ENCODE measurements at places on chromosomes 12 and 14. TPM values are rescaled to one million over a fixed set of nuclear protein-coding genes. Genes with fewer than 3 reads are reported as not detected.

DMAC2L gene
- 12.4 TPM for polyA plus RNA-seq

DNA sequence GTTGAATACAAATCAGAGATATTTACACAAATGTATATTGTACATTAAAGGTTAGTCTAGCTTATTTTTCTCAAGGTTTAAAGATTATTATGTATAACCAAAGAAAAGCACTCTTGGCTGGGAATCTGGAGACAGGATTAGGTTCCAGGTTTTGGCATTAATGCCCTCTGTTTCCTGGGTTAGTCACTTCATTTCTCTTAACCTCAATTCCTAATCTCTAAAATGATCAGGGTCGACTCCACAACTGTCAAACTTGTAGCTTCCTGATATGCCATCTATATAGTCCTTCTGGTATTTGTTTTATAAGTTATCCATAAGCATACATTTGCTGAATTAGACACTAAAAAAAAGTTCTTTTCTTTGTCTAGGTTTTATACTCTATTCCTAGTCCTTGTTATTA lies 2.6 kb downstream of the ITPR2 start:
- peak overlapping the region; percentile 51 for H3K4me3 ChIP-seq
- no peaks in the 10 kb centered on the region for H3K36me3 ChIP-seq
- no peak overlapping the region for H3K27ac ChIP-seq
- H3K4me1 ChIP-seq: peaks cover 22% of the 10 kb centered on the region
- no peak for DNase-seq

DNA sequence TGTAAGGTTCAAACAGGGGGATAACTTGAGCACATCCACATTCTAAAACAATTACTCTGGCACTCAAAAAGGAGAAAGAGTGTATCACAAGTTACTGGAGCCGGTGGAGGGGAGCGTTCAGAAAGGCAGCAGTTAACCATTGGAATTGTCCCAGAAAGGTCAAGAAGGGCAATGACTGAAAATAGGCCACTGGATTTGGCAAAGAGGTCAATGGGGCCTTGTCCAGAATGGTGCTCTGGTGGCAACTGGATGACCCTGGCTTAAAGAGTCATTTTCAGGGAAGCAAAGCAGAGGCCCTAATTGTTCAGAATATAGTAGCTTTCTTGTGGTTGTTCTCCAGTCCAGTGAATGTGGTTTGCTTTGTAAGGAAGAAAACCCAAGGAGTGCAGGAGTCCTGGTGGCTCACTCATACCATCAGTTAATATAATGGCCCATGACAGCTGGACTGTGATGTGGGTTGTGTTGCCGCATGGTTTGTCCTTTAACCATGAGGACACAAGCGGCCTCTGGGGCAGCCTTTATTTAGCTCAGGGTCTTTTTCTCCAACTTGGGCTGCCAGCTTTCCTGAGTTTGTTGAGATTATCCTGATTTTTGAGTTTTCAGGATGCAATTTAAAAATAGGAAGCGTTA lies 142.8 kb upstream of the PELI2 start:
- no peaks in the 10 kb centered on the region for H3K36me3 ChIP-seq
- H3K27me3 ChIP-seq: no peaks in the 10 kb centered on the region
- no peak for DNase-seq
- H3K4me3 ChIP-seq: no peak overlapping the region

DNA sequence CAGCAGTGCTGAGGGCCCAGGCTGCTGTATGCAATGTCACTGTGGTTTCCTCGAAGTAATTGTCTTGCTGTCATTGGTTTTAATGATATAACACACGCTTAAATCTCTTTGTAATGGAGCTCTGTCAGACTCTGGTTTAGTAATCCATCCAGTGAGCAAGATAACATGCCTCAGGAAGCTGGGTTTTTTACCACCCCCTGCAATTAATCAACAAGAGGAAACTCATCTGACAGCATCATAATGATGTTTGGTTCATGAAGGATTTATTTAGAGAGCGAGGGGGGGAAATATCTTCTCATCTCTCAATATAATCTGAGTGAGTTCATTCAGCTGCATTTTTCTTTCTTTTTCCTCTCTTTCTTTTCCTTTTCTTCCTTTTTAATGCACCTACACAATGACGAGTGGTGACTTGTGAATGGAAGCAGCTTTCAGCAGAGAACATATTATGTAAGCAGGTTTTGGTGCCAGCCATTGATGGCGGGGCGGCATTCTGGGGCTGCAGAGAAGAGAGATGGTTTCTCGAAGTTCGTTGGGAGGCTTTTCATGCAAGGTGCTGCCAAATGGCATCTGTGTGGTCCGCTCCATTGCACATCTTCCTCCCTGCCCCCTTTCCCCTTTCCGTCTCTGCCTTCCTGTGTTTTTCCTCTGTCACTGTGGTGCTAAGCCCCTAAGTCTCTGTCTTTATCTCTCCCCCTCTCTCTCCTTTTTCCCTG lies 6.7 kb downstream of the RPH3A start:
- H3K27ac ChIP-seq: no peak overlapping the region
- peaks cover 3% of the 10 kb centered on the region for H3K27me3 ChIP-seq
- H3K4me3 ChIP-seq: no peak overlapping the region
- H3K36me3 ChIP-seq: no peaks in the 10 kb centered on the region
- DNase-seq: no peak

SLC10A1 gene
- not detected for polyA plus RNA-seq
